Cardiac muscle cell (in vitro differentiated cells and primary cell): ENCODE measurements at places on chromosomes 4 and X. TPM values are rescaled to one million over a fixed set of nuclear protein-coding genes. Genes with fewer than 3 reads are reported as not detected.

Gene MAOA
- 4.3 and 10.3 TPM in 2 replicates for total RNA-seq

Gene ZNF185
- total RNA-seq: 10.3 and 11.7 TPM in 2 replicates

DNA sequence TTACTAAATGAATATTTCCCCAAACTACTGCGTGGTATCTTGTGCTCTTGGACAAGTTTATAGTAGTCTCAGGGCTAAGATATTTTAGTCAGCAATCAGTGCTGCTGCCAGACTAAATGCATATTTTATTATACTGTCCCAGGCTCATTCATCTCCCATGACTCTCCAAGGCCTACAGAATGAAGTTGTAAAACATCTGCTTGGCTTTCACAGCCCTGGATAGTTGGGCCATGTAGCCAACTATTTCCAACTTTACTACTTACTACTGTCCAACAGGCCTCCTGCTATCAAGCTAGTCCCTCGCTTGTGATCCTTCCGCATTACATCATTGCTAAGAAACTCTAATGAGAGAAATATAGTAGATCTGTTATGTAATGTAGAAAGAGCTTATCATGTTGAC lies 31.4 kb downstream of the MAGEB16 start:
- no peak for DNase-seq
- H3K27me3 ChIP-seq: no peaks in the 10 kb centered on the region
- H3K36me3 ChIP-seq: no peaks in the 10 kb centered on the region
- H3K27ac ChIP-seq: no peak overlapping the region
- H3K4me3 ChIP-seq: no peak overlapping the region

DNA sequence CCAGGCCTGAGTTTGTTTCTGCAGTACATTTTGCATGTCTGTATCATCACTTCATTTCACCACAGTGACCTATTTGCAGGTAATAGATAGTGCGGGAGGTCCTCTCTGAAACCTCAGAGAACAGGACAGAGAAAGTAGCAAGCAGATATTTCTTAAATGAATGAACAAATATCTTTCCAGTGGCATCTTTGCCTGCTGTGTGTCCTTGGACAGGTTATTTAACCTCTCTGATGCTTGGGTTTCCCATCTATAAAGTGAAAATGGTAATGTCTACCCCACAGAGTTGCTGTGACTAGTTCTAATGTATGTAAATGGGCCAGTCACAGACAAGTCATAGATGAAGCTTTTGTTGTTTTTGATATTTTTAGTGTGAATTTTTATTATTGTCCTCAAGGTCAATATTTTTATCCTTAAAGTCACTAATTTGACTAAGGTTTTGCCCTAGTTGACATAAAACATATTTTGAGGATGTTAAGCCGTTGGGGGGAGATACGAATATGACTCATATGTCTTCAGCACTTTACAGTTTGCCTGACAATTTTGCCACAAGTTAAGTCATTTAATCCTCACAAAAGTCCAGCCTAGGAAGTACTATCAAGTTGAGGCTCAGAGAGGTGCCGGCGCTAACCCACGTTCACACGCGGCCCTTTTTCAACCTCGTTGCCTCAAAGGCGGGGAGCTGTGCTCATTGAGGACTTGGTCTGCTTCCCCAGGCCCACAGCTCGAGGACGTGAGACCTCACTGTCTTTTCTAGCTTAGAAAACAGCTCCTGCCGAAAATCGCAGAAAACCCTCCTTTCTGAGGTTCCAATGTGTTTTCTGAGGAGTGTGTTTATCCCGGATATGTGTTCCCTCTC lies 126.7 kb upstream of the STX18 start:
- H3K36me3 ChIP-seq: no peaks in the 10 kb centered on the region
- no peak overlapping the region for H3K27ac ChIP-seq
- no peak for DNase-seq
- H3K27me3 ChIP-seq: no peaks in the 10 kb centered on the region
- no peak overlapping the region for H3K4me3 ChIP-seq
- H3K4me1 ChIP-seq: peaks cover 17% of the 10 kb centered on the region

DNA sequence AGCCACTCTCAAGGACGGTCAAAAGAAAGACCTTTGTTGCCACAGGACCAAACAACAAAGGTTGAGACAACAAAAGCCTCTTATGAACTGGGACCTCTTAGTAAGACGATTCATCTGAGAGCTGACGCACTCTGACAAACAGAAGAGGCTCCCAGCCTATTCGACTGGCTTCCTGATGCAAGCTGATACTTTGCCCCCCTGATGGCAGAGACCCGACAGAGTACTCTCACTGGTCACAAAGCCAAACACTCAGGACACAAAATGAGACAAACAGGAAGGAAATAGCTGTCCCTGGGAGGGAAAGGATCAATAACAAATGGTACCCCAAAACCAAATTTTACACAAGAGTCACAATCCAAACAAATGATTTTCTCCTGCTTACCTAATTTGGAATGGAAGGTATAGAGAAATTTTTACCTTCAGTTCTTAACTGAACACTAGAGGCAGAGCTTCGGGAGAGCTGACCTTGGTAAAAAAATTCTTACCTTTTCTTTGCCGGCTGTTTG lies 75.2 kb upstream of the PLAC8 start:
- H3K4me3 ChIP-seq: no peak overlapping the region
- no peak overlapping the region for H3K27ac ChIP-seq
- DNase-seq: no peak

DNA sequence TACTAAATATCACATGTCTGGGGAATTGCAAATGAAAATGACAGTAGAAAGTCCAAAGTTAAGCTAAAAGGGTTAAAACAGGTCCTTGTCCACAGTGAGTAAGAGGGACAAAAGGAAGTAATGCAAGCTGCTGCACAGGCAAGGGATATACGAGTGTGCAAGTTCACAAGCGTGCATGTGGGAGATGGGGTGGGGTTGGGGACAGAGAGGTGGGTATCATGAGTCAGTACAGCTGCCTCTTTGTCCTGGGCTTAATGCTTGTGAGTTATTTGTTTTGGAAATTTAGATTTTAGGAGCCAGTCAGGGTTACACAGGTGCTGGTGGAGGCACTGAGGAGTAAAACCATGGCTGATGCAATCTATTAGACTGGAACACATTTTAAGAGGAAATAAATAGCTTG lies 3.3 kb upstream of the GPRASP2 start:
- H3K4me1 ChIP-seq: no peaks in the 10 kb centered on the region
- no peaks in the 10 kb centered on the region for H3K36me3 ChIP-seq
- no peak overlapping the region for H3K4me3 ChIP-seq
- no peak overlapping the region for H3K27ac ChIP-seq
- no peaks in the 10 kb centered on the region for H3K27me3 ChIP-seq
